ENCODE measurements at places on chromosomes 5 and 9. TPM values are rescaled to one million over a fixed set of nuclear protein-coding genes. Genes with fewer than 3 reads are reported as not detected.

- no peaks in the 10 kb centered on the region for H3K36me3 ChIP-seq
- DNase-seq: no peak
- no peak overlapping the region for H3K27ac ChIP-seq
- no peaks in the 10 kb centered on the region for H3K4me1 ChIP-seq
These were observed 89.5 kb upstream of the FSTL4 start for GRCh38 chr5:133701871-133702270.

GRCh38 chr9:100088202-100088601 lies 10.6 kb downstream of the ERP44 start:
- no peak overlapping the region for H3K27ac ChIP-seq
- peaks cover 3% of the 10 kb centered on the region for H3K4me1 ChIP-seq
- H3K27me3 ChIP-seq: no peaks in the 10 kb centered on the region
- DNase-seq: no peak
- H3K36me3 ChIP-seq: no peaks in the 10 kb centered on the region

DNA sequence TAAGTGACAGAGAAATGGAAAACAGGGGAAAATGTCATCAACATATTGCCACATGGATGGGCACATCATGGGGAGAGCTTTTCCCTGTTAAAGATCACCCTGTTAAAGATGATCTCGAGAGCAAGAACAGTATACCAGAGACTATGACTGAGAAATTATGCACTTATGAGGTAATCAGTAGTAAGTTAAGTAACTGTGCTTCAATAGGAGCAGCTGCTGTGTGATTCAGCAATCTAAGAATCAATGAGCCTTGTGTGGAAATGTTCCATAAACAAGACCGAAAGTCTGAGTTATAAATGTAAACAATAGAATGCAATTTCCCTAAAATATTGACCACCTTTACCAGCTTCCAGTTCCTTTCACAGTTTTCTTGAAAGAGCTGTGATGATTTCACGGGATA lies 582.3 kb downstream of the CAAP1 start:
- no peak overlapping the region for H3K27ac ChIP-seq
- H3K27me3 ChIP-seq: no peaks in the 10 kb centered on the region
- no peak overlapping the region for H3K4me3 ChIP-seq
- no peak for DNase-seq
- H3K36me3 ChIP-seq: no peaks in the 10 kb centered on the region

GRCh38 chr9:27540502-27540901 lies 10.9 kb upstream of the MOB3B start:
- H3K4me1 ChIP-seq: peaks cover 65% of the 10 kb centered on the region
- no peaks in the 10 kb centered on the region for H3K36me3 ChIP-seq
- H3K4me3 ChIP-seq: no peak overlapping the region
- H3K27me3 ChIP-seq: no peaks in the 10 kb centered on the region

- H3K27ac ChIP-seq: no peak overlapping the region
- no peaks in the 10 kb centered on the region for H3K4me1 ChIP-seq
- no peak for DNase-seq
These were observed 176.4 kb upstream of the PLCXD3 start for GRCh38 chr5:41686767-41687166.

LTC4S gene
- 91.7 TPM for total RNA-seq

PCDHB9 gene
- total RNA-seq: 1.9 TPM

CCIN gene
- total RNA-seq: not detected

SUSD3 gene
- not detected for total RNA-seq

Data from ascending aorta (tissue), 2 donors.